SHP77 (cell line): ENCODE measurements at places on chromosomes 6 and 20.

GRCh38 chr20:44586289-44586911 is 4.0 kb downstream of the PKIG start:
- no peak for DNase-seq

DNA sequence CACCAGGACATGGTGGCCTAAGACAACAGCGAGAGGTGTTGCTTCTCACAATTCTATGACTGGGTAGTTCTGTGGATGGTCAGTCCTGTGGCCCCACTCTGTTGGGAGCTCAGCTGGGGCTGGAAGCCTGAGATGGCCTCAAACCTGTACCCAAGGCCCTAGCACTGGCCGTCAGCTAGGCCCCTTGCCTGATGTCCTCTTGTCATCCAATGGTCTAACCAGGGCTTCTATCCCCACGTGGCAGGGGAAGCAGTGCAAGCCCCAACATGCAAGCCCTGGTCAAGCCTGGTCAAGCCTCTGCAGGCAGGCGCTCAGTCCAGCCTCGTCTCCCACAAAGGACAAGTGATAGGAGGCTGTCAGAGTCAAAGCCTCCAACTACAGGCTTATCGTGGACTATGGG is 196.5 kb upstream of the CST7 start:
- no peak for DNase-seq

- DNase-seq: no peak
Observed at GRCh38 chr20:61252601-61253263, 671 bp downstream of the CDH4 start.

- peak; percentile 3 for DNase-seq
Observed at GRCh38 chr6:163355426-163355991, 59.0 kb upstream of the QKI start.

GRCh38 chr6:28980137-28980851 is 24.8 kb downstream of the ZNF311 start:
- DNase-seq: peak; percentile 9

DNA sequence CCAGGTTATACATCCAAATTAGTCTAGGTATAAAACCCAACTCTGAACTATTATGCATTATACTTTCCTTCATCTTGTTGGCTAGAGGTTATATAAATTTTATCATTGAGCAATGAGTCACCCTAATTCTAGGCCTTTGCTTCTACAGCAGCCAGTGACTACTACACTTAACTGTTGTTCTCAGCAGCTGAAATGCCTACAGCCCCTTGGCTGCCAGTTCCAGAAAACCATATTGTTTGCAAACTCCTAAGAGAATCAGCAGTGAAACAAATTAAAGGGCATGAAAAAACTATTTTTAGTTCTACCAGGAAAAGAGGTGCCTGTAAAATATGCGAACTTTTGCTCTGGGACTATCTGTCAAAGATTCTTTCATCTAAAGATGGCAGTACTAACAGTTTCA is 292.8 kb downstream of the FRK start:
- DNase-seq: no peak

DNA sequence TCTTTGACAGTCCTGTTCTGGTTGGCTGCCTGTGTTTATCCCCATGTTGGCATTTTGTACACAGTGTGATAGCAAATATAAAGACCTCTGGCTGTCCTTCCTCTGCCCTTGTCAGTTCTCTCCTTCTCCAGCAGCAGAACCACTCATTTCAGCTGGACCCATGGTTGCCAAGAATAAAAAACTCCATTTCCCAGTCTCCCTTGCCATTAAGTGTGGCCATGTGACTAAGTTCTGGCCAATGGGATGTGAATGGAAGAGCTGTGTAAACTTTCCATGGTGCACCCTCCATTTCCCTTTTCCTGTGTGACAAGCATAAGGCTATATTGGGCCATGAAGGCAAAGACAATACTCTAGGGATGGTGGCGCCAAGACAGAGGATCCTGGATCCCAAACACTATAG is 78.4 kb upstream of the TBC1D7 start:
- no peak for DNase-seq

DNA sequence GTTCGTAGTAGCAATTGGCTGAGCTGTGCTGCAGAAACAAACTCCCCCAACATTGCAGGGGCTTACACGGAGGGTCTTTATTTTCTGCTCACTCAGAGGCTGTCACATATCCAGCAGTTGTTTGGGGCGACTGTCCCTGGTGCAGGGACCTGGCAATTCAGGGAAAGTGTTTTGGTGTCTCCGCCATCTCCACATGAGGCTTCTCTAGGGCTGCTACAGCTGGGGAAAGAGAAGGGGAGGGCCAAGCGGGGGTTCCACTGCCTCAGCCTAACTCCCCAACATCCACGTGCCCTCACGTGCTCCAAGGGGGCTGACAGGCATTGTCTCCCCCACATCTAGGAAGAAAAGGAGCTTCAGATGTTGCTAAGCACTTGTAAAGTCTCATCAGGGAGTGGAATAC is 61.3 kb upstream of the NXT1 start:
- DNase-seq: no peak

GRCh38 chr6:156533872-156534524 is 243.2 kb upstream of the ARID1B start:
- DNase-seq: no peak

GRCh38 chr6:157304899-157305663 is 18.2 kb downstream of the TMEM242 start:
- DNase-seq: no peak

GRCh38 chr6:21274851-21275250 is 318.7 kb upstream of the SOX4 start:
- no peak for DNase-seq

- no peak for DNase-seq
Observed at GRCh38 chr20:24166412-24166811, 177.8 kb upstream of the GGTLC1 start.

DNA sequence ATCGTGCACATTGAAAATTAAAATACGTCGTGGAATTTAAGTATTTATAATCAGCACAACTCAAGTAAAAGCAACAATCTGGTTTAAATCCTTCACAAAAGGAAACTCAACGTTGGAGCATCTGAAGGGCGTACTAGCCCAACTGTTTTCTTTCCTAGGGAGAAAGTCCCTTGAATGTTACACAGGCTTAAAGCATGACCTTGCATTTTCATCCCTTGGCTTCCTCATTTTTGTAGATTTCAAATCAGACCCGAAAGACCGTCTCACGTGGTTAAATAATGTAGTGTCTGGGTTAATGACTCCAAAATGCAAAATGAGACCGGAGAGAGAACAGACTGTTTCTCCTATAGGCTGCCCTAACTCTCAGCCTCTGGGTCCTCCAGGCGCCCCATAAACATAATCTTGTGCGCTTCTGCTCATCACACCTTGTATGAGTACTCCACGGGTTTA is 249.2 kb upstream of the RREB1 start:
- DNase-seq: no peak

- DNase-seq: no peak
Observed at GRCh38 chr6:113595911-113596376, 261.2 kb upstream of the MARCKS start.

DNA sequence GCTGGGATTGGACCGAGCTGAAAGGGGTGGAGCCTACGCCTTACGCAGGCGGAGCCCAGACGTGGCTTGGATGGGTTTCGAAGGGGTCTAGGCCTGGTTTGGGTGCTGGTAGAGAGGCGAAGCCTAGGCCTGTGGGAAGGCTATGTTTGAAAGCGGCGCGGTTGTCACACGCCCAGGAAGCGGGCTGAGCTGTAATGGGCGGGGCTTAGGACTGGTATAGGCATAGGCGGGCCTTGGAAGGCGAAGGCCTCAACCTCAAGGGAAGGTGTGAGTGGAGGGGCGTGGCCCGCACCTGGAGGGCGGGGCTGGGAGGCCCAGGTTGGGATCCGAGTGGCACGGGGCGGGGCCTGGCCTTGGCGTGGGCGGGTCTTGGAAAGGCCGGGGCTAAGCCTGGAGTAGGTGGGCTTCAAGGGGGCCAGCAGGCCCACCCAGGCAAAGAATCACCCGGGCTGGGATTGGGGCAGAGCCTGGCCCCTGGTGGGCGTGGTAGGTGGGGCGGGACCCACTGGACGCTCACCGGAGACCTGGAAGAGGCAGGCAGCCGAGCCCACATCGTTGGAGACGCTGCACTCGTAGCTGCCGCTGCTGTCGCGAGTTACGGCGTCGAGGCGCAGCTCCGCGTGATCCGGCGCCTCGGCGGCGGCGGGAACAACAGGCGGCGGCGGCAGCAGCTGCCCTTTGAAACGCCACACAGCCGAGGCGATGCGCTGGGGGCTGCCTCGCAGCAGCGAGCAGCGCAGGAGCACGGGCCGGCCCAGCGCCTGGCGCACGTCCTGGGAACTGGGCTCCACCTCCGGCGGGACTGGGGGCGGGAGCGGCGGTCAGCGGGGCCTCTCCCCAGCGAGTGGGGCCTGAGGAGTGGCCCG is 49.0 kb downstream of the MDGA1 start:
- DNase-seq: no peak

DNA sequence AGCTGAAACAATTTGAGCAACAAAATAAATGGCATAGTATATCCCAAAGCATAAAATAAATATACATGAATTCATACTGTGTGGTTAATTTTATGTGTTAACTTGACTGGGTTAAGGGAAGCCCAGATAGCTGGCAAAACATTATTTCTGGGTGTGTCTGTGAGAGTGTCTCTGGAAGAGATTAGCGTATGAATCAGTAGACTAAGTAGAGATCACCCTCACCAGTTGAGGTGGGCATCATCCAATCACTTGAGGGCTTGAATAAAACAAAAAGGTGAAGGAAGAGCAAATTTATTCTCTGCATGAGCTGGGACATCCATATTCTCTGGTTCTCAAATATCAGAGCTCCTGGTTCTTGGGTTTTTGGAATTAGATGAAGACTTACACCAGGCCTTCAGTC is 17.9 kb downstream of the SLC22A16 start:
- no peak for DNase-seq

DNA sequence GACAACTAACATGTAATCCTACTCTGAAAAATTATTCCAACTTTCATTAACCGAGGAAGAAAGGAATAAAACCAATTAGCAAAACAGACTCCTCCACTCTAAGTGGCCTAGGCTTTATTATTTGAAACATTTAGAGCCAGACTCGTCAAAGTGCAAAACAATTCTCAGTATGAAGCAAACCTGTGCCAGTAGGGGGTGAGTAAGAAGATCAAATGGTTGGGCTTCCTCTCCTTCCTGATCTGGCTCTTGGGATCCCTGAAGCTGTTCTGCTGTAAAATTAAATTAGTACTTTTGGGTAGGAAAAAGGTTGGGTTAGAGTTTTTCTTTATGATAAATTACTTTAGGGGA is 177.6 kb upstream of the MAN1A1 start:
- no peak for DNase-seq

GRCh38 chr6:65566117-65566516 is 140.9 kb downstream of the EYS start:
- no peak for DNase-seq

DNA sequence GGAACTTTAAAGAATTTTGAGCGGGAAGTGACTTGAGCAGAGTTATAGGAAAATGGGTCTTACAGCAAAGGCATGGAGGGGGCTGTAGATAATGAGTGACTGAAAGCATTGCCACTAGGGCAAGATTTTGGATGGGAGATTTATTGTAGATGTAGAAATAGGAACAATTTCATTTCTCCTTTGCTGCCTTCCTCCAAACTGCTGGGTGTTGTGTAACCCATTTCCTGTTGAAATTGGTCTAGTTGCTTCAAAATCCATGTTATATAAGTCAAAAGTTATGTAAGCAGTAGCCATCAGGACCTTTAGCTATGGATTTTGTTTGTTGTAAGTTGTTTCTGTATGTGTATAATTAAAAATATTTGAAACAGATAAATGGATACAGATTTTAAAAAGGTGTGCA is 11.1 kb downstream of the YWHAB start:
- no peak for DNase-seq

GRCh38 chr6:11616200-11616611 is 78.7 kb downstream of the TMEM170B start:
- DNase-seq: no peak

DNA sequence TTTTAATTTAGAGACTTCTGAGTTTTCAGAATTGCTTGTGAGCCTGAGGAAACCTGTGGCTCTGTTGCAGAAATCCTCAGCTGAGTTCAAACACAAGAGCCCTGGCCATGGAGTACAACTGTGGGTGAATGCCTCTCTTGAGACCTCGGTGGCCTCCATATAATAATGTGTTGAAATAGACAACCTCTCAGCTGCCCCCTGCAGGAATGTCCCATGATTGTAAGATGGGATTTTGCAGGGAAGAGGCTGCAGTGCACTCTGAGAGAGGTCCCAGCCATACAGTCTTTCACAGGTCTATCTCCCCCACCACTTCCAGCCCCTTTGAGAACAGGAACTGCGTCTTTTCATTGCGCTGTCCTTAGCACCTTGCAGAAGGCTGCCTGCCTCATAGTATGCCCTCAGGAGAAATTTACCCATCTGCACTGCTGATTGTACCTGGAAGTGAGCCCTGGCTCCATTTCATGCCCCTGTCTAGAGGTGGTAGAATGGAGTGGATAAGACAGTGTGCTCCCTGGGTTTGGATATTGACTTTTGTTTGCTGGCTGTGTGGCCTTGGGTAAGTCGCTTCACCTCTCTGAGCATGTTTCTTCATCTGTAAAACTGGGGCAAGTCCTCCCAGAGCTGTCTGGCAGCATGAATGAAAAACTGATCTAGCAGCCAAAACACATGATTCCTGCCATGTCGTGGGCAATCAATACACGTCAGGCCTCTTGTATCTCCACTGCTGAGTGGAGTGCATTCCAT is 16.8 kb upstream of the CDH22 start:
- DNase-seq: peak; percentile 32

GRCh38 chr20:58194175-58194791 is 34.2 kb downstream of the ANKRD60 start:
- DNase-seq: no peak
